ENCODE measurements at places on chromosomes 2 and 18.
A peak's percentile ranks its signal among the peaks of the same experiment; 100 is the strongest.

GRCh38 chr2:26922405-26923188 is 47.8 kb upstream of the MAPRE3 start:
- peak; percentile 9 for DNase-seq

- no peak for DNase-seq
These were observed 1.2 kb upstream of the ALPP start for GRCh38 chr2:232377319-232377718.

DNA sequence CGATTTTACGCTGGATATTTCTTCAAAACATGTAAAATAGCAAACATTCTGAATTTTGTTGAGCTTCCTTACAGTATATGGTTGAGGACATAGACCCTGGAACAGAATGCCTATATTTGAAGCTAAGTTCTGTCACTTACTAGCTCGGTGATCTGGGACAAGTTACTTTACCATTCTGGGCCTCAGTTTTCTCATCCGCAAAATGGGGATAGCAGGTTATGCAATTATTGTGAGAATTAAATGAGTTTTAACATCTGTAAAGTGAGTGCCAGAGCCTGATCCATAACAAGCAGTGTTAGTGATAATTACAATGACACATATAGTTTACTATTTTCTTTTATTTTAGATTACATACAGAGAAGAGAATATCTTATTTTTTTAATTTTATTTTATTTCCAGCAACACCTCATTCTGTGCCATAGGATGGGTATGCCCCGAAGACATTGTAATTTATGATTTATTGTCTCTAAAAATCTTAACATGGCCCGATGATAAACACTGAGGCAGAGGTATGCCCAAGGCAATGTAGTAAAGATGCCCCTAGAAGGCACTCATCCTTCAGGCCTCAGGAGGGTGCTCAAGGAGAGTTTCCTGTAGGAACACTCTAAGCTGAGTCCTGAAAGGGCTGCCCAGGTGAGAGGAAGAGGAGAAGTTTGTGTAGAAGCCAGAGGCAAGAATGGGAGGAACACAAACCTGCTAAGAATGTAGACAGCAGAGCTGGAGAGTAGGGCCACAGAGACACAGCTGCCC is 250.9 kb downstream of the BCL11A start:
- DNase-seq = no peak

GRCh38 chr2:174364628-174365027 is 29.9 kb downstream of the SP9 start:
- DNase-seq = no peak

DNA sequence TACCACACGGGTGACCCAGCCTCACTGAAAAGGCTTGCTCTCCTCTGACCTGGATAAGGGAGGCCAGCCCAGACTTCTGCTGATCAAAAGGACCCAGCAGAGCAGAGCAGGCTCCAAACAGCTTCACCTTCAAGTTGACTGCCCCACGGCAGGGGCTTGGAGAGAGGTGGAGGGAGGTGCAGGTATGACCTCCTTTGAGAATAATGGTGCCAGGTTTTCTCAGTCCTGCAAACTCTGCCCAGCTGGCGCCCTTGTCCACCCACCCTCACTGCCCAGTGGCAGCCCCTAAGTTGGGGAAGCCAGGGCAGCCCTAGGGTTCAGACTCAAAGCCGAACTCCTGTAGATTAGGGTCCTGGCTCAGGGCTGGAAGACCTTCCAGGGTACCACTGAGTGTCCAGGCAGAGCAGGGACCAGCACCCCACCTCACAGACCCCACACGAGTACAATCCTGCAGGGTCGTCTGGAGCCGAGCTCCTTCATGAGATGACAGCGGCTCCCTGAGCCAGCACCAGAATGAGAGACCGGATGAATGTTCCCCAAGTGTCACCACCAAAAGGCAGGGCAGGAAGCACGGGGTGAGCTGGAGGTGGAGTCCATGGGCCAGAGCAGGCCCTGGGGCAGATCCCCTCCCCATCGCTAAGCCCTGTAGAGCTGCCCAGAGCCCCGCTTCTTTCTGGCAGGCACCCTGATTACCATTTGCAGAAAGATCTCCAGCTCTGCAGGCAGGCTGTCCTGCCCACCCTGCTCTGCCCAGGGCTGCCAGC is 3.6 kb upstream of the GPC1 start:
- DNase-seq = no peak

GRCh38 chr2:8421658-8422449 is 260.0 kb upstream of the ID2 start:
- DNase-seq = no peak

DNA sequence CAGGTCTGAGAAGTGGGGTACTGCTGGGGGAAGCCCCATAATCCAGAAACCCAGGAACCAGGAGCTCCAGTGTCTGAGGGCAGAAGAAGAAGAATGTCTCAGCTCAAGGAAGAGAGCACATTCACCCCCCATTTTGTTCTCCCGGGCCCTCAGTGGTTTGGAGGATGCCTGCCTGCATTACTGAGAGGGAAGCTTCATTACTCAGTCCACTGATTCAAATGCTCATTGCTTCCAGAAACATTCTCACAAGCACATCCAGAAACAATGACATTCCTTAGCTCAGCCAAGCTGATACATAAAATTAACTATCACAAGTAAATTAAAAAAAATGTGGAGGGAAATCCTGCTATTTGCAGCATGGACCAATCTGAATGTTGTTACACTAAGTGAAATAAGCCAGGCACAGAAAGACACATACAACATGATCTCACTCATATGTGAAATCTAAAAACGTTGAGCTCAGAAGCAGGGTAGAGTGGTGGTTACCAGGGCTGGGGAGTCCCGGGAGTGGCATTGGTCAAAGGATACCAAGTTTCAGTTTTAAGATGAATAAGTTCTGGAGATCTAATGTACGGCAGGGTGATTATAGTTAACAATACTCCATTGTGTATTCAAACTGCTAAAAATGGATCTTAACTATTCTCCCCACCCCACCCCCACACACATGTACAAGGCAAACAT is 459.3 kb downstream of the GALR1 start:
- DNase-seq = peak; percentile 58

DNA sequence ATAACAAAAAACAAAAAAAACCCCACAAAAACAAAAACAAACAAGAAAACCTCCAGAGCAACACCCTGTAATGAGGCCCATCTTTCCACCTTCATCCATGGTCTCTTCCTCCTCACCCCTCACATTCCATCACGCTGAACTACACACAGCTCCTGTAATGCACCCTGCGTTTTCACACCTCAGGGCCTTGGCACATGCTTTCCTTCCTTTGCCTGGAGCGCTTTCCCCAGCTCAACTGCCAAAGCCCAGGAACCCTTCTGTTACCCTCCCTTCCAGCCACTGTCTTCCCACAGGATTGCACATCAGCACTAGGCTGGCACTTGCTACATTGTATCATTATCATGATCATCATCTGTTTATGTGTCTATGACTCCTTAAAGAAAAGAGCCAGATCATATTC is 29.4 kb downstream of the TMEM247 start:
- DNase-seq = no peak

GRCh38 chr18:33960417-33960816 is 264.3 kb downstream of the NOL4 start:
- DNase-seq = peak; percentile 2

DNA sequence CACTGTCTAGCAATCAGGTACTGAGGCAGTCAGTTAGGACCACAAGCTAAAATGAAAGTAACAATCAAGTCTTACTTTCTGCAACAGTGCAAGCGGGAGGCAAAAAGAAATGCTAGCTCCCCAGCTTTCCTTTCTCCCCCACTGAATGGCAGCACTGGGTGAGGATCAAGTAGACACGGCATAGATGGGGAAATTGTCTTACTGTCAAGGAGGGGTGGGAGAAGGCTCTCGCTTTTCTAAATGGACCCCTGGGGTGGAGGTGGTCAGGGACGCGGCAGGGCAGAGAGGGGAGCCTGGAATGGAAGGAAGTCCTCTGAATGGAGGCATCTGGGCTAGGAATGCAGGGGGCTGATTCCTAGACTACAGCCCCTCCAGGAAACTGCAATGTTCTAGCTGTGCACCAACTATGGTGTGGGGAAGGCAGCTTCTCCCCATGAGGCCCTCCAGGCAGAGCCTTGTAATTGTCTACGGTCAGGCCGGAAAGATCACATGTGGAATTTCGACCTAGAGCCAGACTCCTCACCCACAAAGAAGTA is 24.3 kb downstream of the METTL8 start:
- DNase-seq = no peak

DNA sequence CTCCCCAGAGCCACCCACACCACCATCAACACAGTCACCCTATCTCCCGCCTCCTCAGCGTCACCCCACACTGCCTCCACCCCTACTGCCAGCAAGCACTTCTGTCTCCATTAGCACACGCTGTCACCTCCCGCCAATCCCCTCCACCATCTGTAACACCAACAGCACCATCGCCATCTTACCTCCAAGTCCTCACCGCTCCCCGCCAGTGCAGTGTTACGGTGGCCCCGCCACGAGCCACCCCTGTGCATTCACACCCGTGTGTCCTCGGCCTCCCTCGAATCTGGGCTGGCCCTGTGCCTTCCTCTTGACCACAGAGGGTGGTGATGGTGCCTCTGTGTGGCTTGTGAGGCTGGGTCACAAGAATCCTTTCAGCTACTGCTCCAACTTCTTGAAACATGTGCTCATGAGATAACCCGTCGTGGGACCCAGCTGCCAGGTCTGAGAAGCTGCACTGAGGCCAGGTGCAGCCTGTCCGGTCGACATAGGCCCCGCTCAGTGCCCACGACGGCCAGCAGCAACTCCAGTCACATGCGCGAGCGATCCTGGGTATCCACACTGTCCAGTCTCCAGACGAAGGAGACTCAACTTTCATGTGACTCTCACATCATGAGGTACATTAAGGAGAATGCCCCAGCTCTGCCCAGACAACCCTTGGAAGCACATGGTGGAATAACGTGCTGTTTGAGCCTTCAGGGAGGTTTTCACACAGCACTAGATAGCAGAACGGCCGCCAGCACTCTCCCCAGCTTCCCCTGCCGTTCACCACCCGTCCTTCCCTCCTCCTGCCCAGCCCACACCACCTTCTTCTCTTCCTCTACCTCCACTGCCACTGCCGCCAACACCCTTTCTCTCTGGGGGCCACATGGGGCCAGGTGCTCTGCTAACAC is 72.6 kb upstream of the ASB18 start:
- DNase-seq = no peak

- DNase-seq = no peak
These were observed 185.4 kb upstream of the OSR1 start for GRCh38 chr2:19543663-19544383.

GRCh38 chr2:114065731-114066130 is 175.8 kb downstream of the ACTR3 start:
- no peak for DNase-seq

DNA sequence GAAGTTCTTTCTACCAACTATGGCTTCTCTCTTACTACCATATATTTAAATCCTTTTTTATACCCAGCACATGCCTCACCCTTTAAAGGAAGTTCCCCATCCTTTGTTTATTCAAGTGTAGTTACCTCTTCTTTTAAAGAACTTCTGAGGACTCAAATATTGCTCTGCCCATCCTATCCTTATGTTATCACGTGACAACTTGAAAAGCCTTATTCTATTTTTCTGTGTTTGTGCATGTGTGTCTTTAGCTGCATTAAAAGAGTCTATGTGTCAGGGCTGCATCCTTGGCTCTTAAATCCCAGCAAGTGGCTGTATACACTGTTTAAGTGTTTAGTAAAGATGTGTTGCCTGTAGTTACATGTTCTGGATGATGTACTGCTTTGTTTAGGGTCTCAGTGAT is 22.5 kb downstream of the FSHR start:
- DNase-seq = no peak

- peak; percentile 37 for DNase-seq
These were observed 8.7 kb upstream of the COL5A2 start for GRCh38 chr2:189188115-189188805.

DNA sequence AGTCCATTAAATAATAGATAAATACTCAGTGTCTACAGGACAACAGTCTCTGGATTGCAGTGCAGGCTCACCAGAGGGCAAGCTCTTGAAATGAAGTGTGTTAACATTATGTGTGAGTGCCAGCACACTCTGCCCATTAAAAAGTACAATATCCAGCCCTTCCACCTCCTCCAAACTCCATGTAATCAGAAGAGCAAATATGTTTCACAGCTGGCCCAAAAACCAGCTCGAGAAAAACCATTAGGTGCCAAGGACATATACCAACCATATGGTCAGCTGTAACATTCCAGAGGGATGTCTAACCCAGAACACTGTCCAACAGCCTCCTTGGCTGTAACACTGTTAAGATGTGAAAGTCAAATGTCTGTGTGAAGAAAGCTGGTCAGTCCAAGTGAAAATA is 112.2 kb downstream of the ZNF385B start:
- DNase-seq = peak; percentile 26

Measured in fibroblast of skin of right biceps (primary cell).